Osteoblast (primary cell): ENCODE measurements at places on chromosomes 6 and 20. TPM values are rescaled to one million over a fixed set of nuclear protein-coding genes. Genes with fewer than 3 reads are reported as not detected.

- DNase-seq = no peak
- no peak overlapping the region for H3K4me3 ChIP-seq
- peaks cover 8% of the 10 kb centered on the region for H3K36me3 ChIP-seq
- no peaks in the 10 kb centered on the region for H3K4me1 ChIP-seq
- no peak overlapping the region for H3K27ac ChIP-seq
- peaks cover 83% of the 10 kb centered on the region for H3K27me3 ChIP-seq
Measured at GRCh38 chr6:30073489-30074235, 1.9 kb downstream of the RNF39 start.

DNA sequence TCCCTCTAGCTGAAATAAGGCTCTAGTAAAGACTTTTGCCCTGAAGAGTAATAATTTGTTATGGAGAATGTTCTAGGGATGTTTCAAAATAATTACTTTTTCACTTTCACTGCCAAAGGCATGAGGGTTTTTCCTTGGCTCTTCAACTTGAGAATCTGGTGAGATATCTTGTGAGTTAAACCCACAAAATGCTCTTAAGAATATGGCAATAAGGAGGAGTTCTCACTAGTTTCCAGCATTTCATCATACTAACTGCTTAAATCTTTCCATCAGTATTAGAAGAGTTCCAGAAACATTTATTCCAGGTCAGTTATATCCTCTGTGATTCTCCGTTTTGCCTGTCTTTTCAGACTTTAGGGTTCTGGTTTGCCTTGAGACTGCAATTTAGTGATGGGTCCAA, 785.6 kb upstream of the GJE1 start:
- no peak for DNase-seq
- no peaks in the 10 kb centered on the region for H3K27me3 ChIP-seq
- H3K36me3 ChIP-seq = no peaks in the 10 kb centered on the region
- no peaks in the 10 kb centered on the region for H3K4me1 ChIP-seq
- no peak overlapping the region for H3K27ac ChIP-seq

DNA sequence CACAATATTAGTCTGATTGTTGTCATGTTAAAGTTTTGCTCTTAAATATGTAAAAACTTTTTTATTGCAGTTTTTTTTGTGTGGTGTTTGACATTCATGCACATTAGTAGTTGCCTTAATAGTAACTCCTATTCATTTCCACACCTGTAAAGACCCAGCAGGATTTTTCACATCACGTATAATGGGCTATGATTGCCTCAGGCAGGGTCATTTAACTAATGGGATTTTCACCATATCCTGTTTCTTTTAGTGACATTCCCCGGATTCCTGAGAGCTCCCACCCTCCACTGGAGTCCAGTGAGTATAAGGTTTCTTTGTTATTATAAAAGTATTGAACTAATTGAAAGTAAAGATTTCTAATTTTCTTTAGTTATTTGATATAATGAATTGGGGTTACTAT, 359.2 kb downstream of the RIMS1 start:
- no peaks in the 10 kb centered on the region for H3K27me3 ChIP-seq
- H3K36me3 ChIP-seq = no peaks in the 10 kb centered on the region
- H3K27ac ChIP-seq = no peak overlapping the region
- no peak for DNase-seq
- peaks cover 5% of the 10 kb centered on the region for H3K4me1 ChIP-seq

- no peaks in the 10 kb centered on the region for H3K4me1 ChIP-seq
- no peak overlapping the region for H3K27ac ChIP-seq
- H3K4me3 ChIP-seq = no peak overlapping the region
- H3K27me3 ChIP-seq = peaks cover 5% of the 10 kb centered on the region
- H3K36me3 ChIP-seq = no peaks in the 10 kb centered on the region
- DNase-seq = no peak
Measured at GRCh38 chr6:29589423-29590048, 4.6 kb downstream of the OR2H2 start.

DNA sequence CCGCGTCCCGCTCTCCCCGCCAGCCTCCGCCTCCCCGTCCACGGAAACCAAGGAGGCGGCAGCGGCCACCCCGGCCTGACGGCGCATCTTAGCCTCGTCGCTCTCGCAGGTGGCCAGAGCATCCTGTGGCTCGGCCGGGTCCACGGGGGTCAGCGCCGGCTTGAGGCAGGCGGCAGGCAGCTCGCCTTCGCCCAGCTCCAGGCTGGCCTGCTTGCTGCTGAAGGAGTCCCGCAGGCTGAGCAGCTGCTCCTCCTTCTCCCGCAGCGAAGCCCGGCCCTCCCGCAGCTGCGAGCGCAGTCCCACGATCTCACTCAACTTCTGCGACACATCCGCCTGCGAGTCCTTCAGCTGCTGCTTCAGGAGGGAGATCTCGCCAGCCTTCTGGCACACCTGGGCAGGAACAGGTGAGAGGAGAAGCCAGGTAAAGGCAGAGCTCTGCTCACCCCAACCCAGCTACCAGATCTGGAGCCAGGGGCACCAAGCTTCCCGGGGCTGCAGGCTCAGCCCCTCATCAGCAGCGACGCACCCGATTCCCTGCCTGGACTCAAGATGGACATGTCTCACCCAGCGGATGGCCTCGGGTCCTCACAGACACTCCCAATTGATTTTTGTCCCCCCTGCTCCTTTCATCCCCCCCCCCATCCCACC, 5.2 kb upstream of the FASTKD5 start:
- H3K27ac ChIP-seq = no peak overlapping the region
- DNase-seq = peak; percentile 83
- no peaks in the 10 kb centered on the region for H3K4me1 ChIP-seq

Gene SSTR4
- not detected in 2 replicates for total RNA-seq

Gene DLL1
- 0.29 and 0.36 TPM in 2 replicates for total RNA-seq

Gene NFATC2
- total RNA-seq = 0.29 and 0.36 TPM in 2 replicates
